Germinal center (tissue), 1 donor: ENCODE measurements at places on chromosomes 16 and 17.

- no peak for DNase-seq
These were observed 9.0 kb downstream of the ATAD5 start for GRCh38 chr17:30840771-30841170.

GRCh38 chr17:50697062-50697461 lies 10.7 kb downstream of the ANKRD40 start:
- no peak for DNase-seq

DNA sequence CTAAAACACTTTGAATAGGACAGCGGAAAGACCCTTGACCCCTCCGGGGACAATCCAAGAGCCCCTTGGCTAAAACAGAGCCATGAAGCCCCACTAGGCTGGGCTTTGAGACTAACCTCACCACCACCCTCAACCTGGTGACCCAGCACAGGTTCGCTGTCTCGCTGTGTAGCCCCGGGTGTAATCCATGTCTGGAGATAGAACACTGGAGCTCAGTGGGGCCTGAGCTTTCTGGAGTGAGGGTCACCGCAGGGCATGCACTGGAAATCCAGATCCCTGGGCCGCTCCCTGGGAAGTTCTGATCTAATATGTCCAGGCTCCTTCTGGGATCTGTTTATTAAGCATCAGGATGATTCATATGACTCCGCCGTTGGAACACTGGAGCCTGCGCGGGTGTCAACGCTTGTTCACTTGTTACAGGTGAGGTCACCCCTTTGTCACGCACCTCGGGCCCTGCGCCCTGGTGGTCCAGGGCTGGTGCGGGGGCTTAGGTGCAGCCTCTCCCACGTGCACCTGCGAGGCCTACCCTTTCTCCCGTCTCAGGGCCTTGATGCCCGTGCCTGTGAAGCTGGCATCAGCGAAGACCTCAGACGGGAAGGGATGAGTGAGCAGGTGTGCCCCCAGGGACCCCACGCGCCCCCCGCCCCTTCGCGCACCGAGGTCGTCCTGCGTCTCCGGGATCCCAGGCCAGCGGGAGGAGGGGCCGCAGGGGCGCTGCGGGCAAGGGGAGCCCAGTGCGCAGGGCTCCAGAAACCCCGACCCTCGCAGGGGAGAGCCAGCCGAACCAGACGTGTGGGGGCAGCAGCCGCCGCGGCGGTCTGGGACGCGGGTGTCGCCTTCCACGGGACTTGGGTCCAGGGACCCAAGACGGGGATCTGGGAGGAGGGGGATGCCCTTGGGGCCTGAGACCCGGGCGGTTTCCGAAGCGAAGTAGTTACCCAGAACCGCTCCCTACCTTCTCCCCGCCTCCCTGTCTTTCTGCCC lies 224.1 kb upstream of the FOXF1 start:
- DNase-seq, result no peak

DNA sequence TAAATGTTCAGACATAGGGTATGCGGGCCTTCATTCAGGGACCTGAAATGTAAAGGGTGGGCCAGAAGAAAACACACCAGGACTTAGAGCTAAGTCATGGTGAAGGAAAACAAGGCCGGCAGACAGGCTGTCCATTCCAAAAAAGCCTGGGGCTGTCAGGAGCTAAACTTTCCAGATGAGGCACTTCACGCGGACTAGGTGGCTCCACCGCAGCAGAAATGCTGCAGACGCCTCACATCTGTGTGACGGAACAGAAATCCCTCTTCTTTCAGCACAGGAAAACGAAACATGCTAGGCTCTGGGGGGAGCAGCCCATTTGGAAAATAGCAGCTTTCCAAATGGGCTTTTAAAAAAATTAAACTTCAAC lies 88.7 kb downstream of the HS3ST3A1 start:
- no peak for DNase-seq

GRCh38 chr17:6536053-6536452 lies 20.3 kb downstream of the PITPNM3 start:
- no peak for DNase-seq

DNA sequence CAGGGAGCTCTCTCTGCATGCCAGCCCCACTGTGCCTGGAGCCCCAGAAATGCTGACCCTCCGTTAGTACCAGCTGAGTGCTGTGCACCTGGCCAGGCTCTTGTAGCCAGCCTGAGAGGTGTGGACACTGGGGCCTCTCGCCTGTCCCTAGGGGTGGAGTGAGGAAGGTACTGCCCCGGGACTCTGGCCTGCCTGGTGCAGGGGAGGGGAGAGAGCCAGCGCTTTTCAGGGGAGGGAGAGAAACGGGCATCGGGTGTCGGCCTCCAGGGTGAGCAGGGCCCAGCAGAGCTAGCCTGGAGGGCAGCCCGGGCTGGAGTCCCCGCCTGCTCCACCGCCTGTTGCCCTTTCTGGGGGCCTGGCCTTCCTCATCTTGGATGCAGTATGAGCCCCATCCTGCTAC lies 13.1 kb downstream of the MAP2K3 start:
- no peak for DNase-seq
